Small intestine (tissue), 16 donors: ENCODE measurements at places on chromosomes 13 and 19. TPM values are rescaled to one million over a fixed set of nuclear protein-coding genes. Genes with fewer than 3 reads are reported as not detected.

DNA sequence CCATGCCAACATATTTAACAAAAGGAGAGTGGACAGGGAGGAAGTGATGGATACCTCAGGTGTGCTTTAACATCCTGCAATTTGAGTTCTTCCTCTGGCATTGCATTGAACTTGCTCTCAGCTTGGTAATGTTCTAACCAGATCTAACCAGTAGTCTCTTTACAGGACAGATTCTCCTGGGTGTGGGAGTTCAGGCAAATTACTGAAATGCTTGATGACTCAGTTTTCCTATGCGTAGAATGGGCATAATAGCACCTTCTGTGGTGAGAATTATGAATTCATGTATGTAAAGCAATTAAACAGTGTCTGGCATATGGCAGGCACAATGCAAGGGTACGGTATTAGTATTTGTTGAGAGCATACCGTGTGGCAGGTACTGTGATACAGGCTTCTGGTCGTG, 3.6 kb downstream of the AKAP11 start:
- DNase-seq, result no peak

DNA sequence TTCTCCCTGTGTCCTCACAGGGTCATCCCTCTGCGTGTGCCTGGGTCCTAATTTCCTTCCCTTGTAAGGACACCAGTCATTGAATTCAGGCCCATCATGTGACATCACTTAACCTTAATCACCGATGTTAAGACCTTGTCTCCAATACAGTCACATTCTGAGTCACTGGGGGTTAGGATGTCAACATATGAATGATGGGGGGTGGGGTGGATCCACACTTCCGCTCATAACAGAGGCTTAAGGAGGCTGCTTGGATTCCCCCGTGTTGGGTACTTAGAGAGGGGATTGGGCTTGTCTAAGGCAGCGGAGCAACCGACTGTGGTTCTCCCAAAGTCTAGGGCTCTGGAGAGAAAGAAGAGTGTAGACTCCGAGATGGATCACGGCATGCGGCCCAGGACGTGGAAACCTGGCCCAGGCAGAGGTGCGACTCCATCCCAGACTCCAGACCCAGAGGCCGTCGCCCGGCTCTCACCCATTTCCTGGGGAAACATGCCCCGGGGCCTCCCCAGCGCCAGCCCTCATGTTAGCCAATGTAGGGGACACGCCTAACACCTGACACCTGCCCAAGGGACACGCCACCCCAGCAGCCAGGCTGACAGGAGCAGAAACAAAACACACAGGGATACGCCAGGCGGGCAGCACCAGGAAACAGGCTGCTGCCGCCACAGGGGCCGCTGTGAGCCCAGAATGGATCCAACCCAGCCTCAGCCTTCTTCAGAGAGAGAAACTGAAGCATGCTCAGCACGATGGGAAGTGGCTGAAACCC, 17.1 kb upstream of the IGLON5 start:
- DNase-seq, result no peak

- DNase-seq, result peak; percentile 3
Measured at GRCh38 chr13:39789451-39789850, 134.0 kb downstream of the COG6 start.

DNA sequence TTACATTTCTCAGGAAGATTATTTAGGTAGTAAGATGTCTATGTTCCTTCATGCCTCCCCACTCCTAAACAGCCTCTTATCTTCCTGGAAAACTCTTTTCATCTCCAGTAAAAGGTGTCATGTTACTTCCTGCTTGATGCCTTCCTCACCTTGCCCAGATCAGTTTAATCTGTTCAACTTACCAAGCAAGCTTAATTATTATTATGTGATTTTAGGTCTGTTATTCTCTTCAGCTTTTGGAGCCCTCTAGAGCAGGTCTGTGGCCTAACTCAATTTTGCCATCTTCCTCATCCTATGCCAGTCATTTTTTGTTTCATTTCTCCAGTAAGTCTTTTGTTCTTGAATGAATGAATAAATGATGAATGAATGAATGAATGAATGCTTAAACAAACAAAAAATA, 528.4 kb downstream of the DCT start:
- DNase-seq, result no peak

Gene LYPD3
- 0.73 TPM for polyA plus RNA-seq

Gene FUT1
- 7.8 TPM for polyA plus RNA-seq

Gene SIRT6
- polyA plus RNA-seq, result 48.1 TPM
